Kidney tubule cell (primary cell): ENCODE measurements at places on chromosomes 2 and 18.
A peak's percentile ranks its signal among the peaks of the same experiment; 100 is the strongest.

GRCh38 chr18:30920757-30921156, 121.8 kb downstream of the DSC3 start:
- DNase-seq = peak; percentile 64

DNA sequence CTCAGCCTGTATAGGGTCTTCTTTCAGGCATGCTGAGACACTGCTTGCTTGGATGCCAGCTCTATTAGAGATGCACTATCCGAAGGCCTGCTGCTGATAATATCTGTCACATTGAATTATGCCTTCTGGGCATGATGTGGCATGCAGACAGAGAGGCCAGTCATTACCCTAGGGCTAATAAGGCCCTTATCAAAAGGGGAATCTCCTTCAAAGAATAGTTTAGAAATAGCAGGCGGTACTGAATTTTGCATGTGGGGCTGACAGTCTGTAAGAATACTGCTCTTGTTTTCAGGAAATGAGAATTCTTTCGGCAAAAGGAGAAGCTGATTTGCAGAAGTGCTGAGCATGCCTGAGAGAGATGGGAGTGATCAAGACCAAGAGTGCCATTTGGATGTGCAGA, 13.1 kb upstream of the LHCGR start:
- no peak for DNase-seq

DNA sequence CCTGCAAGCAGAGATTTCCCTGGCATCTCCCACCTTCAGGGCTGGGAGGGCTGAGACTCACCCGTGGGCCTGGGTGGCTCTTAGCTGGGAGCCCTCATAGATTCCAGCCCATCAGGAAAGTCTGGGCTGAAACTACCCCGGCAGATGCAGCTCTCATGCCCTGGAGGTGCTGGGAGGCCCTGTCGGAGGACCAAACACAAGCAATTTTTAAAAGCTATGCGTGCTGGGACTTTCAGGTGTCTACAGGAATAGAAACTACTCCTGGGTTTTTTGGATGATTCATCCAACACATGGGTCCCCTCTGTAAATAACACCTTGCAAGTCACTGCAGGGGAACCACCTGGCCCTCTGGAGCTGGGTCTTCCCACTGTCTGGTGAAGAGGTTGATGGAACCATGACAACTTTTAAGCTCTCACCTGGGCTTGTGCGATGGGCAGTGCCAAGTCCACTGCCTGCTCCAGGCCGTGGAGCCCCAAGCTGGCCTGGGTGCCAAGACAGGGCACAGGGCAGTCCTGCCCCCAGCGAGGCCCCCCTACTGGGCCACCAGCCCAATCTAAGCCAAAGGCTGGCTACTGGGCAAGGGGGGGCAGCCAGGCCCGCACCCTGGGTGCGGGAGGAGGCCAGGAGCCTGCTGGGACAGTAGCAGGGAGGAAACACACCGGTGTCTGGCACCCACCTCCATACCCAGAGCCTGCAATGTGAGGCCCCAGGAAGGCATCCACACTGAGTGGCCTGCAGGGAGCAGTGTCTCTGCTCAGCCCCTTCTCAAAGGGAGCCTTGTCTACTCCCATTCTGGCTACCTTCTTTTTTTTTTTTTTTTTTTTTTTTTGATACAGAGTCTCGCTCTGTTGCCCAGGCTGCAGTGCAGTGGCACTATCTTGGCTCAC, 1.1 kb upstream of the GPR55 start:
- DNase-seq = peak; percentile 25

- DNase-seq = peak; percentile 9
Observed at GRCh38 chr2:157722580-157723234, 94.0 kb upstream of the ACVR1C start.

- no peak for DNase-seq
Observed at GRCh38 chr2:21498016-21498415, 374.2 kb downstream of the TDRD15 start.

DNA sequence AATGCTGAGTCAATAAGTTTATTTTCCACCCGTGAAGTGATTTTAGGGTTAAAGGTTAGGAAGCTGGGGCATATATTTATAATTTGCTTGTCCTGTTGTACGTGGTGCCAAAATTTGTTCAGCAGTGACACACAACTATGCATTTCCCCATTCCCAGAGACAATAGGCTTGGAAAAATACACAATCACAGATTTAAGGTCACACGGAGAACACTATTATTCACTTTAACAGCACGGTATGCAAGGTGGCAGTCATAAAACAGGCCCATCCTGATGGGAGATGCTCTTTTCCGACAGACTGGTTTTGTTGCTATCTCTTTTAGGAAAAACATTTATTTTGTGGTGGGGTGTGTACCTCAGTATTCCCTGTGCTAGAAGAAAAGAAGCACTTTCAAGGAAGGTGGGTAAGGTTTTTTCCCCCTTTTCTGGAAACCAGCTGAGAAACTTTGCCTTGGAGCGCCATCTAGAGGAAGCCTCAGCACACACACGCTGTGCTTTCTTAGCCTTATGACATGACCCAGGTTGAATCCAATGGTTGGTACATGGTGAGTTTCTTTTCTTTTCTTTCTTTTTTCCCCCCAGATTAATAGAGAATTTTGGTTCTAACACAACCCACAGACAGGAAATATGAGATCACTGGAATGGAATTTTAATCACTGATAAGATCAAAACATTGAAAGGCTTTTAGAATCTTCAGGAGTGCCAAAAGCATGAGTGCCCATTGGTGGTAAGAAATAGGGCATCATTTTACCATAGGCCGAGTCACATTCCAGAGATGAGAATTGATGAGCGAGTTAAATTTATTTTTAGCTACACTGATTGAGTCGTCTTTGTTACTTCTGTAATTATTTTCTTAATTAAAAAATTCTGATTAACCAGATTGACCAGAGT, 332.1 kb downstream of the AGPS start:
- DNase-seq = peak; percentile 52

DNA sequence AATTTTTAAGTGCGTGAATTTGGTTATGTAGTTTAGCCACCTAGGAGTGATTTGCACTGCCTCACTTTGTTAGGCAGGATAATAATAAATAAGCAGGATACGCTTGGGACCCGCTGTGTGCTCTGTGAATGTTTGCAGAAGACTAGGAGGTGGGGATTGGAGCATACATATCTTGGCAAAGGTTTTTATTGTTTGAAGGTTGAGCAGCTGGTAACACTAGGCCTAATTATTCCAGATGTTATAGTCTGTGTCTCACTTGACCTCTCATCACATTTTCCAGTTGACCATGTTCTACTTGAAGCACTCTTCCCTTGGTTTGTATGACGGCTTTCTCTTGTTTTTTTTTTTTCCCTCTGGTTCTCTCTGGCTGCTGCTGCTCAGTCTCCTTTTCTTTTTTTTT, 42.7 kb downstream of the FHOD3 start:
- DNase-seq = no peak

GRCh38 chr2:122081751-122082150, 326.3 kb downstream of the TSN start:
- no peak for DNase-seq

- no peak for DNase-seq
Observed at GRCh38 chr18:40686836-40687235, 1268.2 kb upstream of the PIK3C3 start.

DNA sequence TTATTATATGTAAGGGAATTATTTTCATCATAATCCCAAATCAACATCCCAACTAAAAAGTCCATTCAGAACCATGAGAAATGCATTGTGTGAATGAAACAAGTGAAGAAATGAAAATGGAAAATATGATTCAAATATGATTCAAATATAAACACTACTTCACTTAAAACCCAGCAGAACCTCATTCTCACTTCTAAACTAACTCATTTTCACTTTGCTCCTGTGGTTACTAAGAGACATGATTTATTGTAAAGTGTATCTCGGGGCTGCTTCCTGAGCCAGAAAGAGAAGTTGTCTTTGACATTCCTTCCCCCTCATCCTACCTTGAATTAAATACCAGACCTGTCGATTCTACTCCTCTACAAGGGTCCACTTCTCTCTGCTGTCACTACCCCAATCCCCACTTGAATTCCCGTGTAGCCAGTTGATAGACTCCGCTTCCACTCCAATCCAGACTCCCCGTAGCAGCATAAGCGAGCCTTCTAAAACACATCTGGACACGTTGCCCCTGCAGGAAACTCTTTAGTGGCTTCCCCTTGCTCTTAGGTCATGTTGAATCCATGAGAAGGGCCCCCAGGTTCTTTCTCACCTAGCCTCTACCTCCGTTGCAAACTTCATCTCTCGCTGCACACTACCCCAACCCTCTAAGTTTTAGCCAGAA, 697.0 kb upstream of the ID2 start:
- DNase-seq = no peak

DNA sequence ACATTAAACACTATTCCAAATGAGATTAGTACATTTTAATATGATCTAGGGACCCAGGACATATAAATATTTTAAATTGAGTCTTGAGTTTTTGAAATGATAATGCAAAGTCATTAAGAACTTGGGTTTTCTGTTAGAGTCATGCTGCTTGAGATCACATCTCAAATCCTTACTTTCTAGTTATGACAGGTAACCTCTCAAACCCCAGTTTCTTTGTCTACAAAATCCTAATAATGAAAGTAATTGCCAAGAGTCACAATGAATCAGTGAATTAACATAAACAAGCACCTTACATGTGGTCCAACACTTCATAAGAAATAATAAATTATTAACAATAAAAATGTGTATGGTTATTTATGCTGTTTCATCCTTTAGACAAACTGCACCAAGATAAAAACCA, 607.6 kb downstream of the LRP1B start:
- no peak for DNase-seq

GRCh38 chr2:102660574-102660973, 41.2 kb downstream of the SLC9A2 start:
- peak; percentile 21 for DNase-seq

- no peak for DNase-seq
Observed at GRCh38 chr2:14292964-14293363, 339.6 kb upstream of the LRATD1 start.

DNA sequence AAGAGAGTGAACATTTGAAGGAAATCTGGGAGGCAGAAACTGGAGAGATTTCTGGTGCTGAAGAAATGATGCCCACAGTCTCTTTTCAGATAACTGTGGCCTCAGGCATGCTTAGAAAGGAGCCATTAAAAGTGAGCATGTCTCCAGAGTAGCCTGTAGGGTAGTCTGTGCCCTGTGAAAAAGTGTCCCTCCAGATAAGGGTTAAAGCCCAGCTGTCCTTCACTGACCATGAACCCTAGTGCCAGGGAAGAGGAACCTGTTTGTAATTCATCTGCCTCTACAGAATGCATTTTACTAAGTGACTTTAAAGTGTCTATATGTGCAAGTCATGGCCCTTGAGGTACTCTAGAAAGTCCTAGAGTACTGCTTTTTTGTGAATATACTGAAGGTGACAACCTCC, 30.5 kb upstream of the EHBP1 start:
- DNase-seq = no peak

- DNase-seq = no peak
Observed at GRCh38 chr2:111119822-111120252, 877 bp upstream of the BCL2L11 start.

DNA sequence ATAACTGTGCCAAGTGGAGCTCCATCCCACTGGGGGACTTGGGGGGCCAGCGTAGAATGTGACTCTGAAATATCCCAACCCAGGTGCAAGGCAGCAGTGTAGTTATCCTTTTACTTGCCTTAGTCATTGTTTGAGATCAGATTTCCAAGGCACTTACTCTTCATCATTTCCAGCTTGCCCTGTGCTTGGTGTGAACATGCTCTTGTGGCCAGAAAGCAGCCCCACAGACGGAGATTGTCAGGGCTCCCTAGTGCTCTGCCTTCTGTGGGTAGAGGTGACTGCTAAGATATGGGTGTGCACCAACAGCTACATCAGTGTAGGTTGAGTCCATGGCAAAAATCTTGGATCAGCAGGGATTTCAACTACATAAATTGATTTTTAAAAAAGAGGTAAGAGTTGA, 2010.0 kb upstream of the PIK3C3 start:
- DNase-seq = peak; percentile 51

DNA sequence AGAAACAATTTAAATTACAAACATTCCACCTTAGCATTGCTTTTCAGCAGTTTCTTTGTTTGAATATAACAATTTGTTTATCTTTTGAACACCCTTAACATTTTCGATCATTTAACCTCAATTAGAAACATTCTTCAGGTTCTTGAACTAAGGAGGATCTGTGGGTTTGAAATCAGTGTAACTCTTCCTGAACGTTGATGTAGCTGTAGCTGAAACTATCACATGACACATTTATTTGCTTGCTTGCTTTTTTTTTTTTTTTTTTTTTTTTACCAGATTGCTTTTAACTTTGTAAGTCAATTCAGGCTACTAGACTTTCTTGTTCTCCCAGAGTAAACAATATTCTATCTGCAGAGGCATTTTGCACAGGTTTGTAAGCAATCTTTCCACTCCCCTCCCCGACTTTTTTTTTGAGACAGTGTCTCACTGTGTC, 47.6 kb downstream of the GPD2 start:
- no peak for DNase-seq

GRCh38 chr2:33019796-33020195, 73.0 kb downstream of the LTBP1 start:
- no peak for DNase-seq

DNA sequence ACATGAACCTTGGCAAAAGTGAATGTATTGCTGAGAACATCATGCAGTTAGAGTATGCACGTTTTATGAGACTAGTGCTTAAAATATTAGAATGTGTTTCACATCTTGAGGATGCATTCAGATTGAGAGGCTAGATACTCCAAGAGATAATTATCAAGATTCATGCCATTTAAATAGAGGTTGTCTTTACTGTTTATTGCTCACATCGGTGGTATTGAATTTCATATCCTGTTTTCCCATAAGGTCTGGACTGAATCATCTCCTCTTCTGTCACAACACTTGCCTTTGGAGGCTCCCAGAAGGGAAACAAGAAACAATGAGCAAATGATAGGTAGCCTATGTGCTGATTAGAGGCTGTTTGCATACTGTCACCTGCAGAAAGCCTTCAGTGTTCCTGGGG, 83.8 kb downstream of the CLHC1 start:
- no peak for DNase-seq

GRCh38 chr2:162025121-162025911, 48.7 kb downstream of the DPP4 start:
- DNase-seq = no peak

DNA sequence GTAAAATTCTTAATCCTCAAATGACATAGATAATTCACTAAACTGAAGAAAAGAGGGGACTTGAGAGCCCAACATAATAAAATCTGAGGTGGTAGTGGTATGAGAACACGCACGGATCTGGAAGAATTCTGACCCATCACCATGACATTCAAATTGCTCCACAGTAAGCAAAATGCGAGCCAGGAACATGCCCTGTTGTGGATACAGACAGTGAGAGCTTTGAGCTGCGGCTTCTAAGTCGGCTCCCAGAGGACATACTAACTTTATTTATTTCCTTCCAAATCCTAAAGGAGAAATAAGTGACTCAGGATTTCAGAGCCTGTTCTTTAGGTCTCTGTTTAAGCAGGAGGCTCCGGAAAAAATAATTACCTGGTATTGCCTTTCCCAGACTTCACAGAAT, 143.4 kb upstream of the SMAD7 start:
- no peak for DNase-seq

DNA sequence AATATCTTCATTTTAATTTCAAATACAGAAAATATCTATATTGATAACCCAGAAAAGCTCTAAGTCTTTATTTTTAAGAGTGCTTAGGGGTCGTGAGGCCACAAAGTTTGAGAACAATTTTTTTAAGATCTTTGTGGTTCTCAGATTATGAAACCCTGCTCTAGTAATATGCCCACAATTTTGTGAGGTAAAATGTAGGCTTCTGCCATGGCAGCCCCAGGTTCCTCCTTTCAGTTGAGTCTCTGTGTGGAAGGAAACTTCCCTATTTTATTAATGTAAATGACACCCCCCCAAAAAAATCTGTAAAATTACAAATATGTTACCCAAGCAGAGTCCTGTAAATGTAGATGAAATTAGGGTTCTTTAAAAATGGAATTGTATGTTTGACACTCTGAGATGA, 600.5 kb downstream of the SATB2 start:
- DNase-seq = no peak
